Activated naive CD4-positive, alpha-beta T cell treated with Interleukin-2 at 50 U/mL for 16 hours (primary cell): ENCODE measurements at places on chromosomes 2 and 18.
A peak's percentile ranks its signal among the peaks of the same experiment; 100 is the strongest.

DNA sequence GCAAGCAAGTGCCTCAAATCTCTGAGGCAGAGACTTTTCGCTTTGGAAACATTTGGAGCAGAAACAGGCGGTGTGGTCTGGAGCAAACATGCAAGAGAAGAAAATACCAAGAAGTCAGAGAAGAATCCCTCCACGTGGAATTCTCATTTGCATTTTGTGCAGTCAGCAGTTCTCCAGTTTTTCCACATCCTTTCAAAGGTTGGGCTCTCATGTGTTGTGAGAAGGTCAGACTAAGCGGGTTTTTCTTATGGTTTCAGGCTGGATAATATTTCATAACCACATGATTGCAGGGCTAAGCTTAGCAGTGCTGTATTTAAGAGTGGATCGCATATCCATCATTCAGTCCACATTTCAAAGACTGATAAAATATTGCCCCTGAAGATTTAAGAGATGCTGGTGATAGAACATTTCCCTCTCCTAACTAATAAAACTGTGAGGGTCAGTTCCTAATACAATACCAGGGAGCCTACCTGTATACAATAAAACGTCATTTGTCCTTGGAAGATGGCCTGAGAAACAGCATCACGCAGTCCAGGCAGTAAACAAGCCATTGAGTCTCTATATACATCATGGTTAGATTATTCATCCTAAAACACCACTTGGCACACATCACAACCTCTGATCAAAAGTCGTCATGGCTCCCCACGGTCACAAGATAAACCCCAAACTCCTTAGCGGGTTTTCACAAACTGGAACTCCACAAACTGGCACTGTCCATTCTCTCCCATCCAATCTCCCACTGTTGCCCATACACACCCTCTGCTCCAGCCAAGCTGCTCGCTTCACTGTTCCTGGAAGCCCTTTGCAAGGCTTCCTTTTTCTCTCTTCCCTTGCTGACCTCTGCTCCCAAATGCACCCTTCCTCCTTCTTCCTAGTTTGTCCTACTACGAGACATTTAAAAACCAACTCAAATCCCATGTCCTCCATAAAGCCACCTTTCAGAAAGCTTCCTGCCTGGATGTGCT is 31.5 kb downstream of the ANKRD44 start:
- no peak for DNase-seq

DNA sequence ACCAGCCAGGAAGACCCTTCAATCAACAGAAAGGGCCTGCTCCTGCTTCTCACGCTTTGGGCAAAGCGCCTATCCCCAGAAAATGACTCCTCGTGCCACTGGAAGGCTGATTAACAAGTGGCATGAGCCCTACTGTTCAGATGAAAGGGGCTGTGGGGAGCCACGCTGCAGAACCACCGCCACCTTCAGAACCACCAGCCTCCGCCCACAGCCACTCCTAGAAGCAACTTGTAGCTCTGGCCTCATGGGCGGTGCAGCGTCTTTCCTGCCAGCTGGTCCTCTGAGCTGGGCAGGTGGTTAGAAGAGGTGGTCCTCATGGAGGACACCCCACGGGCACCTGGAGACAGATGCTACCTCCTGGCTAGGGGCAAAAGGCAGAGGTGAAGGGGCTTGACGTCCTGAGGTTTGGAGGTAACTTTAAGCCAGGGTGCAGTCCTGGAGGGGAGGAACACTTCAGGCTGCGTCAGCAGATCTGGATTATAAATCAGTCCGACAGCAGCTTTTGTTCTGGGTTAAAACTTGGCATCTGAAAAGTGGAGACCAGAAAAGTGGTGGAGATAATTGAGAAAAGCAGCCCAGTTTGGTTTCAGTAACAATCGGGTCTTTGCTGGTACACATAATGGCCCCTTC is 861 bp upstream of the SEMA4C start:
- peak; percentile 65 for DNase-seq

GRCh38 chr2:98378901-98379300 is 32.6 kb downstream of the CNGA3 start:
- no peak for DNase-seq

GRCh38 chr18:12336171-12336613 is 28.2 kb downstream of the TUBB6 start:
- DNase-seq = no peak

DNA sequence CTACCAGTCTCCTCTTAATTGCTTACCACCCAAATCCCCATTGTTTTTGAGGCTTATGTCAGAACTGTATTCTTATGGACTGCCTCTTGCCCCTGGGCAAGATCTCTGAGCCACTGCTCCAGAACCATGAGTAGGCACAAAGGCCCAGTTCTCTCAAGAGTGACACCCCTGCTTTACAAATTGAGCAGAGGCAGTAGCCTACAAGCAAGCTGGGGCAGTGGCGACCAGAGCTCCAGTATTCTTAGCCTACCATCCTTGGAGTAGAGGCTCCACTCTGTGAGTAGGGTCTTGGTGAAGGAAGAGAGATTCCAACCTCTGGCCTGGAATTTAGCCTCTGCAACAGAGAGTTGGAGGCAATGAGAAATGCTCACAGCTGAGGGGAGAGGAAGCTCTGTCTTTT is 36.5 kb downstream of the WDR75 start:
- DNase-seq = no peak

DNA sequence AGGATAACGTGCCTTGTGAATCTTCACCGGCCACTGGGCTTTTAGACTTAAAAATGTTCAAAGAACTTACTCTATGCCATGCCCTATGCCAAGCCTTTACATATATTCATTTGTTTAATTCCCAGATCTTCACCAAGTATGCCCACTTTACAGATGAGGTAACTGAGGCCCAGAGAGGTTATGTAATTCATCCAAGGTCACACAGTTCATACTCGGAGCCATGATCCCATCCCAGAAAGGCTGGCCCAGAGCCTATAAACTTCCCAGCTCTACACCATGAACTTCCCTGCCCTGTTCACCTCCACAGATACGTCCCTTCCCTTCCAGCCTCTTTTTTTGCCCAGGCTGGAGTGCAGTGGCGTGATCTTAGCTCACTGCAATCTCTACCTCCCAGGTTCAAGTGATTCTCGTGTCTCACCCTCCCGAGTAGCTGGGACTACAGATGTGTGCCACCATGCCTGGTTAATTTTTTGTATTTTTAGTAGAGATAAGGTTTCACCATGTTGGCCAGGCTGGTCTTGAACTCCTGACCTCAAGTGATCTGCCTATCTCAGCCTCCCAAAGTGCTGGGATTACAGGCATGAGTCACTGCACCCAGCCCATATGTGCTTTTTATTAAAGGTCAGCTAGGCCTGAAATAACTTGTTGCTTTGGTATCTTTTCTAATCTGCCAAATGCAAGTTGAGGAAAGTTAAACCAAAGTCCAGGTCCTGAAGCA is 44.1 kb downstream of the MTHFD2 start:
- no peak for DNase-seq

GRCh38 chr18:45580127-45580526 is 35.1 kb upstream of the SLC14A2 start:
- no peak for DNase-seq

GRCh38 chr2:179538406-179539123 is 273.9 kb upstream of the SESTD1 start:
- DNase-seq = no peak

- no peak for DNase-seq
Measured at GRCh38 chr2:26614216-26615138, 26.7 kb downstream of the CIB4 start.

GRCh38 chr18:34867520-34867919 is 157.4 kb downstream of the DTNA start:
- DNase-seq = no peak

- DNase-seq = peak; percentile 10
Measured at GRCh38 chr2:229715895-229716507, 1.6 kb upstream of the DNER start.

DNA sequence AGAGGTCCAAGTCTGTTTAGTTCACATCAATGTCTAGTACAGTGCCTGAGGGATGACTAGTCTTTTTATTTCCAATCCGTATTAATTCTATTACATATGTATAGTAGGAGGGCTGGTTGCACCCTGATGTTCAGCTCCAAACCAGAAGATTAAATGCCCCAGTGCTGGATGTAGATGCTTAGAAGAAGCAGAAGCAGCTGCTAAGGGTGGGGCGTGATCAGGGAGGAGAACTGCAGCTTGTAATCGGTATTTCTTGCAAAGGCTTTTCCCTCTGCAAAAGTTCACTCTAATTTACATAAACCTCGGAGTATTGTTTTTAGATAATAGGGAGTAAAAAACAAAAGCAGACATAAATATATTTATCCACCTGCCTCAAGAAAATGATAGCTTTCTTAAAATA is 145.3 kb upstream of the ITGA4 start:
- DNase-seq = peak; percentile 11
